ENCODE measurements at places on chromosomes 12 and 14.

DNA sequence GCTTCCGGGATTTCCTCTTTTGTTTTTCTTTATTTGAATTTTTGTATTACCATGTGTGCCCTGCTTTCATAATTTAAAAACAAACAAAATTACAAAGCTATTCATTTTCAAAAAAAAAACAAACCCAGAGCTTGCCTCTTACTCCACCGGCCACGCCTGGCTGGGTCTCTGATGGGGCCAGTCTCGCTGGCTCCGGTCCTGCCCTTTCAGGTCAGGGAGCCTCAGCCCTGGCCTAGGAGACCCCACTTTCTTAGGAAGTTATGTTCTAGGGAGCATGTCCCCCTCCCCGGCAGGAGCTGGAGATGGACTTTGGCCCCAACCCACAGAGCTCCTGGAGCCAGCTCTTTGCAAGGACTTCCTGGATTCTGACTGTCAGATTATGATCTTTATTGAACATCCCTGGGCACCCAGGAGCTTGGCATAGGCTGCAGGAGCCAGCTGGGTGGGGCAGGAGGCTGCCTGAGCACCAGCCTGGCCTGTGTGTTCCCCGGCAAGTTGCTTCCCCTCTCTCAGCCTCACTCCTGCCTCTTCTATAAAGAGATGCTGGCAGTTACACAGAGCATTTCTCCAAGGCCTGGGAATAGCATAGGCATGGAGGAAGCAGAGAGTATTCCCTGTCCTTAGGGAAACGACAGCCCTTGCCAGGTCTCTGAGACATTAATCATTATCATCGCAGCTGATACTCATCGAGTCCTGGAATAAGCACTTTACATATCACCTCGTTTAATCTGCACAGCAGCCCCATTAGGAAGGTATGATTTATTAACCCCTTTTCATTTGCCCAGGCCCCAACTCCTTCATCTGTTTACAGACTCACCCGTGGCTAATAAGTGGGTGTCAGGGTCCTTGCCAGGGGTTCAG is 3.5 kb downstream of the DEGS2 start:
- no peak for DNase-seq

DNA sequence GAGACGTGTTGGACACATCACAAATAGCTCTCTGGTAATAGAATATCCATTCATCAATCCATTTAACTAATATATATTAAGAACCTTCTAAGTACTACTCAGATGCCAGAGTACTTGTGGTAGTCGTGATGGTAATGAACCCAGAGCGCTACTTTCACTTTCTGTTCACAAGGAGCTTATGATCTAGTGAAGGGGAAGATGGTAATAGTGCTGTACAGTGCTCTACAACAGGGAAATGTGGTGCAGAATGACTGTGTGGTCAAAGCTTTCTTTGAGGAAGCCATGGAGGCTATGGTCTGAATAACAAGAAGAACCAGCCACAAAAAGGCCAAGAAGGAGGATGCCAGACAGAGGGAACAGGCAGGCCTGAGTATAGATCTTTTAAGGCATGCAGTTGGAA is 212.0 kb downstream of the PTPRO start:
- no peak for DNase-seq

DNA sequence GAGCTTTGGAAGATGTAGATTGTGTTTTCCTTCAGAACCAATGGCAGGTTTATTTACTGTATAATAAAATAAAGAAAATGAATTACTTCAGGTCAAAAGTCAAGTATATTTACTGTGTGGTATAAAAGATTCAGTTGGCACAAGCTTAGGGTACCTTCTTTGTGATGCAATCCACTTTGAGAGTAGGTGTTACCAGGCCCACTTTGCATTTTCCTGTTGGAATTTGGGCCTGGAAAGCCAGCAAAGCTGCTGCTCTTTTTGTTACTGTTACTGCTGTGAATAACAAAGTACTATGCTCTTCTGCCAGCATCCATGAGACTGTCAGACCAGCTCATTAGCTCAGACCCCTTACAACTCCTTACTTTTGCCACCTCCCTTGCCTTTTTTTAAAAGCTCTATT is 649.0 kb upstream of the SEL1L start:
- no peak for DNase-seq

DNA sequence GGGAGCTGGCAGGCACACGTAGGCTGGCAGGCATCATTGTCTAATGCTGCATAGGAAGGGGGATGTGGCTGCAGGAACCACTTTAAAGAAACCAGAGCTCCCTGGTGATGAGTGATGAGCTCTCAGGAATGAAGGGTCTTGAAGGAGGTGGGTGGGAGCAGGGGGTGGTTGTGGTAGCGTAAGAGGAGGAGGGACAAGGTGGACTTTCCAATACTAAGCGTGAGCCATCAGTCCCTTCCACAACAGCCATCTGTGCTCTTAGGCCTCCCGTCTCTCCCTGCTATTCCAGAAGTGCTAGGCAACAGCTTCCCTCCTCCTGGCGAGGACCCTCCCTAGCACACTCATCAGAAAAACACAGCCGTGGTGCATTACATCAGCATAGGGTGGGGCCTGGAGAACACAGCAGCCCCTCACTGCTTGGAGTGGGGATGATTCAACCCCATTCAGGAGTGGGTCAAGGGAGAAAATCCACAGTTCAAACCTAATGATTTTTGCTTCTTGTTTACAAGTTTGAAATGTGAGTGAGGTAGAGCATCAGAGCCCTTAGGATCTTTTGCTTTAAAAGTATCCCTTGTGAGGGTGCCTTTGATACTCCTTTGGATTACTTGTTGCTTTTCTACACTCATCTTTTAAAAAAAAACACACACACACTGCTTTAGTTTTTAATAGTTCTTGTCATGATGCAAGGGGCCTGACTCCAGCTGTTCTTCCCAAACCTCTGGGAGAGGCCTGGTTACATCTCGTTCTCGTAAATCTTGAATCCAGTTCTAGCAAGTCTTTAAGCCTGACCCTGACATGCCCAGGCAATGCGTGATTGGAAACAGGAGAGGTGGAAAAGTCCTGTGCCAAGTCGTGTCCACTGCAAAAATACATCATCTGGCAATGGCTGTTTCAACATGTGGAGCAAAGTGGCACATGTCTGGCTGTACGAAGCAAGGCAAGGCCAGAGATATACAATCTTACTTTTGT is 356.4 kb upstream of the DDHD1 start:
- no peak for DNase-seq

DNA sequence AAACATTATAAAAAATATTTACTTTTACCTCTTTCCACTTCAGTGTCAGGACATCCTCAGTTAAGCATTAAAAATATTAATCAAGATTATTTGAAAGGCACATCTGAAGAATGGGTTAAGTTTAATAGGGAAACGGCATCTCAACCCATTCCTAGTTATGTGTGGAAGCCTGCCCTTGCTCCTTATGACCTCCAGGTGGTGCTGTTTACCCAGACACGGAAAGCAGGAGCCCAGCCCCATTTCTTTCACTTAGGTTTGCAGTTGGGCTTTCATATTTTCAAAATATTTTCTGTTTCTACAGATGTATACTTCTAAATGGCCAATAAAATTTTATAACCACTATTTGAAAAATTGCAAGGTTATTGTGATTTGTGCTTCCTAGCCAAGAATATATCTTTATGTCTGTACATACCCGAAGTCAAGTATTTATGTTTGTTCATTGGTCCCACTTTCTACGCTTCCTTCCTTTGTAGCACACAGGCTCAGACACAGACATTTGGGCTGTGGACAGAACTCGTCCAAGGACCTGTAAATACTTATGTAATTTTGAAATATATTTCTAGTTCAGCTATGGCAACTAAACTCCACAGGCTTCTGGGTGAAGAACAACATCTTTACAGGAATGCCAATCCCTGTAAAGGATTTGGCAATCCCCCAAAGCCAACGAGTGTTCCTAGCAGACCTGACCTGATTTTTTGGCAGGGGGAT is 247.1 kb downstream of the AKAP6 start:
- no peak for DNase-seq

DNA sequence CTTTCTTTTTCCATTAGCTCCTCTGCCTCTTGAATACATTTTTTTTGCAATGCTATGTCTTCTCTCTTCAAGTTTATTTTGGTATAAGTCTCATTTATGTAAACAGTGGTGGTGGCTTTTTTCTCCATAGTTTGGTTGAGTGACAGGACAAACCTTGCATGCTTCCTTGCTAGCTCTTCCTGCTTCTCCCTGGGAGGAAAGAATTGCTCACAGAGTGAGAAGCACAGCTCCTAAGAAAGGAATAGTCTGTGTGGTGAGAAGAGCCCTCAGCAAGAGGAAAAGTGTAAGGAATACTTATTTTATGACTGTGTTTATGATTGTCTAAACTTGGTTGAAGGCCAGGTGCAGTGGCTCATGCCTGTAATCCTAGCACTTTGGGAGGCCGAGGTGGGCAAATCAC is 11.5 kb downstream of the CCDC175 start:
- no peak for DNase-seq

GRCh38 chr14:102875652-102876051 is 46.8 kb upstream of the AMN start:
- no peak for DNase-seq

GRCh38 chr14:104810316-104810715 is 9.4 kb downstream of the ZBTB42 start:
- DNase-seq = no peak

DNA sequence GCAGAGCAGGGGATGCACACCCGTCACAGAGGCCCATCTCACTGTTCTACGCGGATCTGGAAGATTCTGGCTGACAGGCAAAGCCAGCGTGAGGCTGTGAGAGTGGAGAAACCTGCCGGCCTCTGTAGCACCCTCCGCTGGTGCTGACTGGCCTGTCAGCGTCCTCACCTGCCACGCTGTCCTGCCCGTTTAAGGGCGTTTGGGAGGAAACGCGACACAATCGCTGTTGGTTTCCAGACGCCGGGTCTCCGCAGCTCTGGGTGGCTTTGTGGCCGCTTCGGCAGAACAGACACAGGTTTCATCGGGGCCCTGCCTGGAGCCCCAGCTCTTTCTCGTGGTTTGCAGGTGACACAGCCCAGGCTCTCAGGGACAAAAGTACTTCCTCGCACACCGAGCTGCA is 70.6 kb downstream of the NOC4L start:
- DNase-seq = no peak

DNA sequence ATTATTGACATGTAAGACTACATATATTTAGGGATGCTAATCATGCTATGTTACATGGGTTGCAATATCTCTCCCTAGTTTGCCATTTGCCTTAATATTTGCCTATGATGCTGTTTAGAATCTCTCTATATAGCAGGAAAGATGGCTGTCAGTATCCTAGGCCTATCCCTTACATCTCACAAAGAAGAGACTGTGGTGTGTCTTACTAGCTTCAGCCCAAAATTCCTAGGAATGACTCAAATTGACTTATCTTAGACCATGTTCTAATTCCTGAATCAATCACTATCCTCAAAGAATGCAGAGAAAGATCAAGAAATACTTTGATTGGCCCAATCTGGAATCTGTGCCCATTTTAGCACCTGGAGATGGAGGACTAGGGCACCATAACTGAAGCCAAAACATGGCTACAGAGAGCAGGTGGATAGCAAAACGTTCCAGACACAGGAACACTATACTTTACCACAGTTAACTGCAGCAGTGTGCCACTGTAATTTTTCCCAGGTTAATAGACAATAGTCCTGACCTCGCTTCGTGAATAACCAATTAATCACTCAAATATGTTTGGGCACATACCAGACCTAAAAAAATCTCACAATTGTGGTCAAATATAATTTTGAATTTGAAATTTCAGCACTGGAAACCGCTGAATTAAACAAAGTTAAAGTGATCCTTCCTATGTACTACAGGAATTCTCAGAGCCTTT is 32.7 kb upstream of the GLIPR1 start:
- DNase-seq = no peak

DNA sequence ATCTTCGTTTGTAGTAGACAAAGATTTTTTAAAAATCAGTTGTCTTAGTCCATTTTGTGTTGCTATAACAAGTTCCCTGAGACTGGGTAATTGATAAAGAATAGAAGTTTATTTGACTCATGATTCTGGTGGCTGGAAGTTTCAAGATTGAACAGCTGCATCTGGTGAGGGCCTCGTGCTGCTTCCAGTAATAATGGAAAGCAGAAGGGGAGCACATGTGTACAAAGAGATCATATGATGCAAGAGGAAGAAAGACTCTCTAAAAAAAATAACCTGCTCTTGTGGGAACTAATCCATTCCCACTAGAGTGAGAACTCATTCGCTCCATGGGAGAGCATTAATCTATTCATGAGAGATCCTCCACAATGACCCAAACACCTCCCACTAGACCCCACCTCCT is 24.8 kb downstream of the MUCL1 start:
- DNase-seq = no peak

- no peak for DNase-seq
These were observed 34.2 kb downstream of the ARID4A start for GRCh38 chr14:58332561-58332960.

DNA sequence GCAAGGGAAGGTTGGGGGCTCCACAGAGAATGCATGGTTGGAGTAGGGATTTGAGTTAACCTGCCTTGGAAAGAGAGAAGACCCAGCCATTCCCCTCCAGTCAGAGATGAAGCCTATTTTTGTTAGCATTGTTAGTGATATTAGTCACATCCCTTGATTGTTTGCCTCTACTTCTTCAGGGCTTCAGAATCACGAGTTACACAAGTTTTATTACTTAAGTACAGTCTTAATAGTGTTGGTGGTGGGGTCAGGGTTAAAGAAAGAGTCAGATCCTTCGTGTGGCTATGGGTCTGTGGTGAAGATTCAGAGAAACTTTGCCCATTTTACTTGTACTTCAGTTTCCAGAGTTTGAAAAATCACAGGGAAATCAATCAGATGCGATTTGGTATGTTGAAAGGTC is 363.1 kb downstream of the LRIG3 start:
- DNase-seq = no peak

GRCh38 chr12:75917083-75917482 is 114.5 kb downstream of the PHLDA1 start:
- no peak for DNase-seq

GRCh38 chr12:57927086-57927485 is 14.3 kb upstream of the ATP23 start:
- DNase-seq = no peak

GRCh38 chr14:82837611-82838140 is 1304.0 kb upstream of the SEL1L start:
- DNase-seq = no peak

DNA sequence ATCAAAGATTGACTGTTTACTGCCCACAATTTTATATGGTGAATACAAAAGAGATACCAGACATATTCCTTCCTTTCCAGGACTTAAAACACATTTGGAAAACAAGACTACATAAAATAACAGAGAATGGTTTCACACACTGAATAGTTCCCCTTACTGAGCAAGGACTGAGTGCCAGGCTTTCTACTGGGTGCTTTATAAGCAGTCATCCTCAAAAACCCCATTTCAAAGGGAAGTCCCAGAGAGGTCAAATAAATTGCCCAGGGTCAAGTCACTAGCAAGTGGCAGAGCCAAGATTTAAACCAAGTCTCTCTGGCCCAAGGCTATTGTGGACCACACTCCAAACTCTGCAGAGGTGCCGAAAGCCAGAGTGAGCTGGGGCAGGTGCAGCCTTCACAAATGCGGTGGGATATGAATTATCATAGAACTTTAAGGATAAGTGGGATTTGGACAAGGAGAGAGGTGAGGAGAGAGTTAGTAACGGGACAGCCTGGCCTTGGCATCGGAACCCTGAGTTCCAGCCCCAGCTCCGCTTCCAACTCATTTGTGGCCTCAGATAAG is 9.1 kb upstream of the RPAP3 start:
- no peak for DNase-seq

- DNase-seq = no peak
These were observed 50.8 kb downstream of the ARL6IP4 start for GRCh38 chr12:123031171-123031845.

All from activated CD8-positive, alpha-beta memory T cell treated with anti-CD3 and anti-CD28 coated beads for 24 hours (primary cell).